ENCODE measurements at places on chromosomes 7 and 10. TPM values are rescaled to one million over a fixed set of nuclear protein-coding genes. Genes with fewer than 3 reads are reported as not detected.

DNA sequence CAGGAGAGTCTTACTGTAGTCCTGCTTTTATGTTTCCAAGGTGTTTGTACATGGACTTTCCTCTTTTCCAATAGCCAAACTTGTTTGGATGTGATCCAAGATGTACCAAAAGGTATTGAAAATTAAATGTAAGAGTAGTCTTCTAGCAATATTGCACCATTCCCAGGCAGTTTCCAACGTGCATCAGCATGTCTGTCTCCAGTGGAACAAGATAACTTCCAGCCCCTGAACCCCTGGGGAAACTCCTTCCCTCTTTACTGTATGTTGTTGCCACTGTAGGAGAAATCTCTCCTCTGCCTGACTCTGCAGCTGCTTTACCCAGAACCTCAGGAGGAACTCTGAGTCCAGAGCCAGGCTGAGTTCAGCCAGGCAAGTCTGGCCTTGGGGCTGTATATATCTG is 18.5 kb downstream of the ARMC10 start:
- peaks cover 14% of the 10 kb centered on the region for H3K36me3 ChIP-seq
- H3K4me3 ChIP-seq, result no peak overlapping the region
- H3K4me1 ChIP-seq, result no peaks in the 10 kb centered on the region
- H3K27ac ChIP-seq, result no peak overlapping the region
- DNase-seq, result no peak
- H3K27me3 ChIP-seq, result no peaks in the 10 kb centered on the region

SLC39A12 gene
- total RNA-seq, result not detected

ABCA13 gene
- total RNA-seq, result 1.8 TPM

DNA sequence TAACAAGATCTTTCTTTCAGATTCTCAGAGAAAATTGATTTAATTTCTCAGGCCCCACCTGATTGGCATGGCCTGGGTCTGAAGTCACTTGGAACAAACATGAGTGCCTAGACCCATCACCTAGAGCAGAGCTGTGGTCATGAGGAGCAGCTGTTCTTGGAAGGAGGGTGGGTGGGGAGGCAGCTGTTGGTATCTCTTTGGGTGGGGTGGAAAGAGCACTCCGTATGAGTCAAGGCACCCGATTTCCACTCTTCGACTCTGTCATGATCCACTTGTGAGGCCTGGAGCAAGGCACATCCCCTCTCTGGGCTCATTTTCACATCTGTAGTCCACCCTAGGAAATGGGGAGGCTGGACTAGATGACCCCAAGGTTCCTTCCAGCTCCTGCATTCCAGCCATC is 156.7 kb downstream of the C10orf105 start:
- H3K27me3 ChIP-seq, result peaks cover 17% of the 10 kb centered on the region
- DNase-seq, result no peak
- no peaks in the 10 kb centered on the region for H3K4me1 ChIP-seq

- no peaks in the 10 kb centered on the region for H3K36me3 ChIP-seq
- H3K27me3 ChIP-seq, result no peaks in the 10 kb centered on the region
- H3K27ac ChIP-seq, result no peak overlapping the region
- no peak for DNase-seq
Measured at GRCh38 chr10:131093795-131094366, 217.6 kb downstream of the TCERG1L start.

LSM8 gene
- 55.1 TPM for total RNA-seq

SAMD9 gene
- 3.0 TPM for total RNA-seq

All from PC-3 (cell line).